ENCODE measurements at places on chromosomes 12 and 14.

GRCh38 chr12:13350381-13350780 is 153.9 kb downstream of the EMP1 start:
- DNase-seq = no peak

- no peak for DNase-seq
Observed at GRCh38 chr12:53232646-53233461, 845 bp upstream of the RARG start.

DNA sequence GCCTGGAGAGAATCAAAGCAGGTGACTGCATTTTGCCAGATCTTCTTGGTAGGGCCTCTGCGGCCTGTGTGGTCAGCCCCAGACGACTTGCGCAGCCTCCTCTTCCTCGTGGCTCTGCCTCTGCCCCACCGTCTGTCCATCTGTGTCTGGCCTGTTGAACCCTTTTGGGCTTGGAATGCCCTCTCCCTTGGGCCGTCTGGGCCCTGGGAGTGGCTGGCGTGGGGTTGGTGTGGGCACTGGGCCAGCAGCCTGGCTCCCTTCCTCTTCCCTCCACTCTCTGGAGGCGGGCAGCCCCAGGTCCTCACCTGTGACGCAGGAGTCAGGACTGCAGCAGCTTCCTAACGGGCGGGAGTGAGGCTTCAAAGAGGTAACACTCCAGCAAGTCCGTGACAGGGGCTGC is 9.7 kb upstream of the CCDC197 start:
- DNase-seq = no peak

- DNase-seq = no peak
Observed at GRCh38 chr12:17793854-17794253, 296.1 kb downstream of the RERGL start.

DNA sequence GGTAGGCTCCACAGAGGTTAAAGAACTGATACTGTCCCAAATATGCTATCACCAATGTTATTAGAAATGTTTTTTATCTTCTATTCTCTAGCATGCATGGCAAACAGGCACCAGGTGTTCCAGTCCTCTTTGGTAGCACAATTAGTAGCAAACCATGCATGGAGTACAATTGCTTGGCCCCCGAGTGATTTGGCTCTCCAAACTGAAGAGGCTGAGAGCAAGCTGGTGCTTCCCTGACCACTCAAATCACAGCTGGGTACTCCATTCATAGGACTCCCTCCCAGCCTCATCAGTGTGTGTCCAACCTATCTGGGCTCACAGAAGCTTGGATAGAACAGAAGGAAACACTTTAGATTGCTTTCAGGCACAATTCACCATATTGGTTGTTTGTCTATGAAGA is 93.4 kb downstream of the DIO2 start:
- DNase-seq = no peak

- DNase-seq = no peak
Observed at GRCh38 chr14:67837011-67837624, 17.5 kb downstream of the RAD51B start.

DNA sequence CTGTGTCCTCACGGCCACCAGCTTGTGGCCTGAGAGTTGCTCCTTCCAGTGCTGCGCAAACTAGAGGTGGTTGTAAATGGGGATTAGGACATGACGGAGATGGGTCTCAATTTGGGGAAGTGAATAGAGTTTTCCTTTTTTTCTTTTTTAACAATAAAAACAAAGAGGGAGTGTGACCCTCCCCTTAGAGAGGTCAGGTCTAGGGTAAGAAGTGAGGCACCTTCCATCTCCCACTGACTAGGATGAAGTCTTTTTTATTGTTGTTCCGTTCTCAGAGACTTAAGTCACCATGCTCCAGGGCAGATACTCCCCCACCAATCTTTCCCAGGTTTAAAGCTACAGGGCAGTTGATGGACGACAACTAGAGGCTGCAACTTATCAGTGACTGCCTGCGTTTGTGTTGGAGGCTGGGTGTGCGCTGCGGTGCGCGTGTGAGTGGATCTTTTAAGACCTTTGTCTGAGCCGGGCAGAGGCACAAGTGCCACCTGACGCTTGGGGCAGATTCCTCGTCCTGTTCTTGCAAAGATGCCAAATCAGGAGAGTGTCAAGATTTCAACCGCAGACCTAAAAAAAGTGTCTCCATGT is 2.1 kb upstream of the GSC start:
- DNase-seq = no peak

GRCh38 chr12:24931666-24932405 is 17.1 kb downstream of the BCAT1 start:
- DNase-seq = no peak

GRCh38 chr12:27606986-27607385 is 83.0 kb downstream of the PPFIBP1 start:
- no peak for DNase-seq

GRCh38 chr12:123519141-123520001 is 14.1 kb downstream of the RILPL1 start:
- no peak for DNase-seq

DNA sequence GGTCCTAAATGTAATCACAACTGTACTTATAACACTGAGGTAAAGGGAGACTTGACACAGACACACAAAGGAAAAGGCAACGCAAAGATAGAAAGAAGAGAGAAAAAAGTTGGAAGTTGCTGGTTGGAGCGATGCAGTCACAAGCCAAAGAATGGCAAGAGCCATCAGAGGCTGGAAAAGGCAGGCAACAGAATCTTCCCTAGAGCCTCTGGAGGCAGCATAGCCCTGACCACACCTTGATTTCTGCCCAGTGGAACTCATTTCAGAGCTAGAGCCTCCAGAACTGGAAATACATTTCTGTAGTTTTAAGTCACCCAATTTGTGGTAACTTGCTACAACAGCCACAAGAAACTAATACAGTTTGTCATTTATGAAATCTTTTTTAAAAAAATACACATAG is 89.2 kb downstream of the PUS7L start:
- no peak for DNase-seq

DNA sequence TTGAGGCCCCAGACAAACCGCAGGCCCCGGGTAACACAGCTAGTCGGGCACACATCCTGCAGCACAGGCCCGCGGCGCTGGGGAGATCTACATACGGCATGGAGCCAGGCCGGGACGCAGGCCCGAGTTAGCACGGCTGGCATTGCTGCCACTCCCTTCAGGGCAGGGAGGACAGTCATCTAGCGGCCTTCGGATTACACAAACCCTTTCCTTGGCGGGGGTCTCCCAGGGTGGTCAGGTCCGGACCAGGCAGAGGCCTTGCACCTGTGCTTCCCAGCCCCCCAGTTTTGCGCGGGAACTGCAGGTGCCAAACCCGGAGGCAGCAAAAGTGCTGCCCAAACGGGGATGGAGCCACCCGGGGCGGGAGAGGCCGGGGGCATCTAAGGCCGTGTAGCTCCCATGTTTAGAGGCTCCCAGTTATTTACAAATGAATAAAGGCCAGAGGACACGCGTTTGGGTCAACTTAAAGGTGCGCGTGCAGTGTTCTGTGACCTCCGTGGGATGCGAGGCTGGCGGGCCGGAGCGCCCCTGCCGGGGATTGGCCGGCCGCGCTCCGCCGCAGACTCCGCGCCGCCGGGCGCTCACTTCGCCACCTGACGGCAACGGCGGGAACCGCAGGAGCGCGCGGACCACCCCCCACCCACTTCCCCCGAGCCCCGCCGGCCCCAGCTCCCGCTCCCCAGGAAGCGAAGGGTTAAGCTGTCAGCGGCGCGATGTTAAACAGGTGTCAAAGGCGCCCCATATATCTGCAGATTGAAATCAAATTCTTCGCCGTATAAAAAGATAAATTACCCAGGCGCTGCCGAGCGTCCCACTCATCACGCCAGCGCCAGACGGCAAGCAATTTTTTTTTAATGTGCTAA is 18.1 kb downstream of the VSX2 start:
- peak; percentile 50 for DNase-seq

GRCh38 chr12:22935090-22935489 is 310.1 kb downstream of the ETNK1 start:
- no peak for DNase-seq

DNA sequence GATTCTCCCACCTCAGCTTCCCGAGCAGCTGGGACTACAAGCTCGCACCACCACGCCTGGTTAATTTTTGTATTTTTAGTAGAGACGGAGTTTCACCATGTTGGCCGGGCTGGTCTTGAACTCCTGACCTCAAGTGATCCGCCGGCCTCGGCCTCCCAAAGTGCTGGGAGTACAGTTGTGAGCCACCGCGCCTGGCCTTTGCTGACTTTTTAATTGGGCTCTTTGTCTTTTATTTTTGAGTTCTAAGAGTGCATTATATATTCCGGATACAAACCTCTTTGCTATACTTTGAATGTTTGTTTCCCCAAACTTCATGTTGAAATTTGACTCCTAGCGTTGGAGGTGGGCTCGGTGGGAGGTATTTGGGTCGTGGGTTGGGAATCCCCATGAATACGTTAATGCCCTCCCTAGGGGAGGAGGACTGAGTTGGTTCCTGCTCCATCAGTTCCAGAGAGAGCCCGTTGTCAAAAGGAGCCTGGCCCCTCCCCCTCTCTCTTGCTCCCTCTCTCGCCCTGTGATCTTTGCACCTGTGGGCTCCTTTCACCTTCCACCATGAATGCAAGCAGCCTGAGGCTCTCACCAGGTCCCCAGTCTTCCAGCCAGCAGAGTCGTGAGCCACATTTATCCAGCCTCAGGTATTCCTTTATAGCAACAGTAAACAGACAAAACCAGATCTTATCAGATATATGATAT is 103.2 kb upstream of the EVL start:
- no peak for DNase-seq

DNA sequence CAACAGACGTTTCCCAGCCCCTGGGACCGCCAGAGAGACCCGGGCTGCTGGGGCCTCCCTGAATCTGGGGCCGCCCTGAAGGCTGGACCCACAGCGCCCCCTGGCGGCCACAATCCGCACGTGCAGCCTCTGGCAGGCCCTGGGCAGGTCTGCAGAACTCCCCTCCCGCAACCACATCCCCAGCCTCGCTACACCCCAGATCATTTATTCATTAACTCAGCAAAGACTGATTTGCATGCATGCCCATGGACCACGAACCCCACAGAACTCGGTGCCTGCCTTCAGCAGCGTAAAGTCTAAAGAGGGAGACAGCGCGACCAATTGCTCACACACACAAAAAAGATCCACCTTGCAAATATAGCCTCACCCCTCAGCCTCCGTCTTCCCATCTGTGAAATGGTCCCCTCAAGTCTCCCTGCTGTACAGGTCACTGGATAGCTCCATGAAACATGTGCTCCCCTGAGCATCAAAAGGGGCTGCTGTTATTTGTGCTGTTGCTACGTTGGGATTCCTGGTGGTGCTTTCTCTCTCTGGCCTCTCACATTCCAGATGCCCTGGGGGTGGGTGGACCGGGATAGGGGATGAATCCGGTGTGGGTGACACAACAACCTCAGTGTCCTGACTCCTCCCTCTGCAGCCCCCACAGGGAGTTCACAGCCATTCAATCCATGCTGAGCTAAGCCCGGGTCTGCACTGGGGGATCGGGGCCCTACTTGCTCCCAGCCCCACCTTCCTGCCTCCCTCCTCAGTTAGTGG is 96.4 kb downstream of the SCARB1 start:
- DNase-seq = peak; percentile 80

DNA sequence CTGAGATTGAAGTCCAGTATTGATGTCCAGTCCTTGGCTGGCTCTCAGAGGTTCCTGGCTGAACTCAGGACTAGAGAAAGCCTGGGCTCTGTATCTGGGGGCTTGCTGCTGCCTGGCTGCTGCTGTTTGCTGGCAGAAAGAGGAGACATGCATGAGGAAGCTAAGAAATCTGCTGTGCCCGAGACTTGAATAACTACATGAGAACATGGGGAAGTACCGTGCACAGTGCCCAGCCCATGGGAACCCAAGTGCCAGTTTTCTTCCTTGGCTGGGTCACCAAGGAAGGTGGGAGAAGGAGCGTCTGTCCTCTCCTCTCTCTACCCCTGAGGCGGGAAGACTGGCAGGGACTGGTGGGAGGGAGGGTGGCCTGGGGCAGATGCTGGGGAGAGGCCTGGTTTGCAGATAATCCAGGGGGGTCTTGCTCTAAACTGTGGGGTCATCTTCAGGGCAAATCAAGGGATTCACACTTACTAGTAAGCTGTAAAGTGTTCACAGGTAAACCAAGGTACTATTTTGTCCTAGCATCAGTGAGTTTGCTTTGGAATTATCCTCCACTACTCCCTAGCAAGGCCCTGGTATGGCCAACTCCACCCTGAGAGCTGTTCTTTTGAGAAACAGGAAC is 13.8 kb upstream of the ZFP36L1 start:
- no peak for DNase-seq

GRCh38 chr14:100126401-100126800 is 33.0 kb downstream of the DEGS2 start:
- DNase-seq = no peak

DNA sequence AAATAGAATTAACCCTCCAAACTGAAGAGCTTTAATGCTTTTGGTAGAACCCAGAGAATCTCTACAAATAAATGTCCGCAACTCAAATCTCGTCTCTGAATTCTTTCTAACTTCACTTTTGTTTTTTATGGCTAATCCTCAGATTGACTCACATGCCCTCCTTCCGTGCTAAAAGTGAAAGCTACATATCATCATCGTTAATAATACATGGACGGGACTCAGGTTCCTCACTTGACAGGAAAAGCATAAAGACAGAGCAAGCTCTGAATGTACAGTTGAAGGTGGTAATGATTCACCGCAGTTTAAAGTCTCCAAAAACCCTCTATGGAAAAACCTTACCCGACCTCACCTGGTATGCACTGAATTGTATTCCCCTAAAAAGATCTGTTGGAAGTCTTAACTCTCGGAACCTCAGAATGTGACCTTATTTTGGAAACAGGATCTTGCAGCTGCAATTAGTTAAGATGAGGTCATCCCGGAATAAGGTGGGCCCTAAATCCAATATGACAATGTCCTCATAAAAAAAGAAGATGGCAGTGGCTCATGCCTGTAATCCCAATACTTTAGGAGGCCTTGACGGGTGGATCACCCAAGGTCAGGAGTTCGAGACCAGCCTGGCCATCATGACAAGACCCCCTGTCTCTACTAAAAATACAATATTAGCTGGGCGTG is 147.4 kb upstream of the FOXN3 start:
- no peak for DNase-seq

- DNase-seq = no peak
Observed at GRCh38 chr12:118980407-118981014, 830 bp upstream of the SRRM4 start.

DNA sequence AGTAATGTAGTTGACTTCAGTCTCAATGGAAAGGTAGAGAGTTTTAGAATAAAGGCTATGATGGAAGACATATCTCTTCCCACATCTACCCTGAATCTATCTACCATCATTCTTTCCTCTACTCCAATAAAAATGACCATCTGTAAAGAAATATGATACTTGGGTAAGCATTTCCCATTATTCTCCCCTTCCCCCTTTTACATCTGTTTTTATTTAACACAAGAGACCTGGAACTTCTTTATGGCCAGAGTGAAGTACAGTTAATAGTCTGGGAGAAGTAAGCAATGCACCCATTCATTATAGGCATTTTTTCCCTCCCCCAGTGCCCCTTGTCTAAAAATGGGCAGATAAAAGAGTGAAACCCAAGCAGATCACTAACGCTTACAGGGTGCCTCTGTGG is 6.5 kb downstream of the TPH2 start:
- DNase-seq = no peak

GRCh38 chr12:63151623-63152320 is 771 bp upstream of the AVPR1A start:
- no peak for DNase-seq
